HS-5 (cell line): ENCODE measurements at places on chromosomes 6 and 20.

DNA sequence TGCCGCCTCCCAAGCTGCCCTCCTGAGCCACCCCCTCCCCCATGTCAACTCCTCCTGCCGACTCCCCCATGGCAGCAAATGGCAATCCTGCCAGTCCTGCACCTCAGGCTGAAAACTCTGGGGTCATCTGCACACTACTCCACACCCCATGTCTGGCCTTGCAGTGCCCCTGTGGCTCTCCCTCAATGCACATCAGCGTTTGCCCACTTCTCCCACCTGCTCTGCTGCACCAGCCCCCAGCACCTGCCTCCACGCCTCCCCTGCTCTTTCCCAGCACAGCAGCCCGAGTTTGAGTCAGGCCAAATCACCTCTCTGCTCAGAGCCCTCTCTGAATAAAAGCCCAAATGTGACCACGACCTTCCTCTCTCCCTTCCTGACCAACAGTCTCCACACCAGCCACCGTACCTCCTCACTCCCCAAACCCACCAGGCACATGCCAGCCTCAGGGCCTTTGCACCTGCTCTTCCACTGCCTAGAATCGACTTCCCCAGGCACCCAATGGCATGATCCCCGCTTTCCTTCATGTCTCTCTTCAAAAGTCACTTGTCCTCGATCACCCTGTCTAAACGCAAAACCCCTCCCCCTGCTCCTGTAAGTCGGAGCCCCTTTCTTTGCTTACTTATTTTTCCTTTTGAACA, 4.3 kb downstream of the PXDC1 start:
- DNase-seq = no peak

GRCh38 chr6:88290411-88290810, 124.3 kb upstream of the CNR1 start:
- no peak for DNase-seq

DNA sequence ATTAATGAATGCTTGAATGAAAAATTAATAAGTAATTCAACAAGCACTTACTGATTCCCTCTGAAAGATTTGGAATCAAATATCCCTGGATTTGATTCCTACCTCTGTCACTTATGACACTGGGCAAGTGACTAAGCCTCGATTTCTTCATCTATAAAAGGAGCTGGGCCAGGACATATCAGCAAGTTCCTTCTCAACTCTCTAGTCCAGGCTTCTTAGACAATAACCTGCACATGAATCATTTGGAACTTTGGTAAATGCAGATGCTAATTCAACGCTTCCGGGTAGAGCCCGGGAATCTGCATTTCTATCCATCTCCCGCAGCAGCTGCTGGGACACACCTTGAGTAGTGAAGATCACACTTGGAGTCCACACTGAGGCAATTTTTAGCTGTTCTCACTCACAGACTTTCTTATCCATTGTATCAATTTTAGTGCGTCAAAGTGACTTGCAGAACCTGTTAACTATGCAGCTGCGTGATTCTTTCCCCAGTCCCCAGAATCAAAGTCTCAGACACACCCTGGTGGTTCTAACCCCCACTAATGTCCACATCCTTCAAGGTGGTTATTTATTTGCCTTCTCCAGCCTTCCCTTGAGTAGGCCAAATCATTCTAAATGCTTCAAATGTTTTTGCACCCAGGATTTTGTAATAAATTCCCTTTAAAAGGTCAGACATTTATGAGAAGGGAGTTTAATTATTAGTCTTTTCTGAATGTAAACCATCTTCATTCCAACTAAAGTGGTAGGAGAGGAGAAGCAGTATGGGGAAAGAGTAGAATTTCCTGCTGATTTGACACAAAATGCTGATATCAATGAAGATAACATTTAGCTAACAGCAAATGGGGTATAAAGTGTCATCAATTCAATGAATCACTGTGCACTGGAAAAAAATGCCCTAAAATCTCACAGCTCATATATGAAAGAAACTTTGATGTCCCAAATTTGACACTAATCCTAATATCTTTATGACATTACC, 26.0 kb upstream of the CCND3 start:
- DNase-seq = no peak

DNA sequence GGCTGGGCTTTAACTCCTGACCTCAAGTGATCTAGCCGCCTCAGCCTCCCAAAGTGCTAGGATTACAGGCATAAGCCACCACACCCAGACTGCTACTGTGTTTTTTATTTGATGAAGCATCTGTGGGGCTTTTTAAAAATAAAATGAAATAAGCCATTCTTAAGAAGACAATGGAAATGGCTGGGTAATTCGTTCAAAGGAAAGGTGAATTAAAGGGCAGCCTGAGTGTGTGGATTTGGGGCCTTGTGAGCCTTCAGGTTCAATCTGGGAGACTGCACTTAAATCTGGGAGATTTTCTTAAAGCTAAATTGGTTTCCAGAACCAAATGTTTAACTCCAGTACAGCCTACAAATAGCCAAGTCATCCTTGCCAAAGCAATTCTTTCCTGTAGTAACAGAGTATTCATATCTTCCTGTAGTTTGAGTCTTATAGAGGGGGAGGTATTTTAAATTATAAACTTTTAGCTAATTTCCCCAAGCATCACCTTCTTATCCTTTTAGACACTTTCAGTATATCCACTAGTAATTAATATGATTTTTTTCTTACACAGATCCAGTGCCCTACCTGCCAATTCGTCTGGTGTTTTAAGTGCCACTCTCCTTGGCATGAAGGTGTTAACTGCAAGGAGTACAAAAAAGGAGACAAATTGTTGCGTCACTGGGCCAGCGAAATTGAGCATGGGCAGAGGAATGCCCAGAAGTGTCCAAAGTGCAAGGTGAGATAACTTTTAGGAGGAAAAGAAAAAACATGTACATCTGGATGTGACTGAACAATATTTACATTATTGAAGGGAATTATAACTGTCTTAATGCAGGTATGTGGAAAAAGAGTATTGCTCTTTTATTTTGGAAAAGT, 95.4 kb downstream of the RNF217 start:
- no peak for DNase-seq

GRCh38 chr6:19999319-20000191, 162.4 kb downstream of the ID4 start:
- DNase-seq = no peak

GRCh38 chr6:49563006-49563886, 12.8 kb downstream of the C6orf141 start:
- no peak for DNase-seq

- no peak for DNase-seq
Observed at GRCh38 chr6:122809001-122809400, 19.9 kb downstream of the SMPDL3A start.

GRCh38 chr6:46935687-46936086, 13.9 kb upstream of the ADGRF5 start:
- no peak for DNase-seq

GRCh38 chr20:31560746-31561598, 44.1 kb upstream of the ID1 start:
- peak; percentile 99 for DNase-seq

GRCh38 chr6:134676307-134677281, 273.3 kb downstream of the ALDH8A1 start:
- DNase-seq = no peak

- DNase-seq = no peak
Observed at GRCh38 chr6:121498481-121499276, 63.2 kb downstream of the GJA1 start.

DNA sequence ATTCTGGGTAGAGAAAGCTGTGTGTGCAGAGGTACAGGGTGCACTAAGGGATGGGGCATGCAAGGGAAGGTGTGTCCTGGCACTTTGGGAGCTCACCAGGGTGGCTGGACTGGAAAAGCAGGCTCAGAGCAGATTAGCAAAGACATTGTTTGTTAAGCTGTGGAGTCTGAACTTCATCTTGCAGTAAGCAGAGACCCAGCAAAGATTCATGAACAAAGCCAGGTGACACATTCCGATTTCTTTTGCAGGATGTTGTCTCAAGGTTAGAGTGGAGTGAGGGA, 28.8 kb downstream of the DUSP22 start:
- DNase-seq = no peak

- no peak for DNase-seq
Observed at GRCh38 chr20:38485041-38485440, 12.4 kb downstream of the RALGAPB start.

DNA sequence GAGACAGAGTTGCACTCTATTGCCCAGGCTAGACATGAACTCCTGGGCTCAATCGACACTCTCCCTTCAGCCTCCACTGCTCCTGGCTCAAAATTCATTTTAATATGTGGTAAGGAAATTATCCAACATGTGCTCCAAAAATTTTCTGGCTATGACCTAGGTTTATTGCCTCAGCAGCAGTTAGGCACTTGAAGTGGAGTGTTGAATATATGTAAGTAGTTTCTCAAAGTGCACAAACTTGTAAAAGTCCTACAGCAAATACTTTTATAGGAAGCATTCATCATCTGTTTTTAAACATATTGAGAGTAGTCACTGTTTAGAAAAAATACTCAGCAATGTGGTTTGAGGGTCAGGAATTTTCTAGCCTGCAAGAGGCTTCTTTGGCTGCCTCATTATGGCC, 13.2 kb downstream of the FILIP1 start:
- DNase-seq = no peak

GRCh38 chr6:96940322-96940721, 15.8 kb downstream of the KLHL32 start:
- DNase-seq = no peak

GRCh38 chr20:59141818-59142581, 21.6 kb upstream of the ZNF831 start:
- no peak for DNase-seq

- no peak for DNase-seq
Observed at GRCh38 chr6:13290335-13290734, 38.0 kb downstream of the TBC1D7 start.

DNA sequence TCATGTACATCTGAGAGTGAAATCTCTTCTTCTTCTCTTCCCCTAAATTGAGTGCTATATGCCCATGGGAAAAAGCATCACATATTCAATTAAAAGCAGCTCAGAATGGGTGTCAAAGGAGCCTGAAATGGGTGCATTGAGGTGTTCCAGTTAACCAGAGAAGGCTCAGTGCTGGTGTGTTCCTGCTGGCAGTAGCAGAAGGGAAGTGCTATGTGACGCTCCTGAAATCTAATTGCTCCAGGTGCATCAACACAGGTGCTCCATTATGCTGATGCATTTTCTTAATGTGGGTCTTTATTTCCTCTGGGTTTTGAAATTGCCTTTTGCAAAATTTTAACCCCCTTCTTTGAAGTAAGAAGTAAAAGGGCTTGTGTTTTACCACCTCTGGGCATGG, 17.9 kb downstream of the SLC22A2 start:
- no peak for DNase-seq

DNA sequence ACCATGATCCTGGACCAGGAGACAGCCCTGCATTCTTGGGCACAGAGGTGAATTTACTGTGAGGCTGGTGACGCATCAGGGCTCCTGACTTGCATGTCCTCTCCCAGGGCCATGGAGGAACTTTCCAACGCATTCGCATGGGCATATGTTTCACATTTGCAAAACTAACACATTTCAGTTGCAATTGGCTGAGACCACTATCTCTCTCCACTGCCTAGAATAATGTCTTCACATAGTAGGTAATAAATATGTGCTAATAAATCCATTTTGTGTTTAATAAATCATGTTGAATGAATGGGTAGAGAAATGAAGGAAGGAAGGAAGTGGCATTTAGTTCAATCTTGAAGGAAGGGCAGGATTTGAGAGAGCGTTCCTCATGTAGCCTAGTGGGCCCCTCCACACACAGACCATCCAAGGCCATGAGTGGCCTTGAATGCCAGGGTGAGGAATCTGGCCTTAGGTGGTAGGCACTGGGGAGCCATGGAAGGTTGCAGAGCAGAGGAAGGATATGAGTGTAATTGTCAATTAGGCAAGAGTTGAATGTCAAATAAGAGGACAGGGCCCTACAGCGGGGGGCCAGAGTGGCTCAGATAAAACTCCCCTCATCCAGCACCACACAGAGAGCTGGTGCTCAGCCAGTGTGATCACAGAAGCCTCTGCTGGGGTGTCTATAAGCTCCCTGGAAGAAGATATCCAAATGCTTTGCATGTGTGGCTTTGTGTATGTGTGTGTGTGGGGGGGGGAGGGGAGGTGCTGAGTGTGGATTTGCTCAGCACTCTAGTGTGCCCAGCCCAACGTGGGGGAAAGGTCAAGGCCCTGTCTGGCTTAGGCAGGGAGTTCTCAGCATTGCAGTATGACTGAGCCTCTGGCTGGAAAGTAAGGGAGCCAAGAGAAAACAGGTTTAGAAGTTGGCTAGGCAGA, 30.9 kb upstream of the CCN5 start:
- no peak for DNase-seq

- DNase-seq = no peak
Observed at GRCh38 chr20:55258559-55258958, 746.8 kb downstream of the CBLN4 start.

DNA sequence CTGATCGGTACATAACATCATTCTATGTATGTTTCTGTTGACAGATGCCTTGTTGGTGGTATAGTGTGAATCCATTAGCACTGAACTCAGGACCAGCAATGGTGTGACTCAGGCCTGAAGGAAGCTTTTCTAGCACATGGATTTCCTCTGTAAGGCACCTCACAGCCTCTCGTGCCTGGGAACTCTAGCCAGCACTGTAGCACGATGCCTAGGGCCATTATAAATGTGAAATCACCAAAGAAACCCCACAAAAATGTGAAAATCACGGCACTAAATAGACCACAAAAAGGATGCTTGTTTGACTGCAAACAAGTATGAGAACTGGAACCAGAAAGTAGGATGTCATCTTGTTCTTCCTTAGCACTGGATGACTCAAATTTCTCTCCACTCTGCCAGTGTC, 63.7 kb upstream of the NKX2-2 start:
- no peak for DNase-seq

DNA sequence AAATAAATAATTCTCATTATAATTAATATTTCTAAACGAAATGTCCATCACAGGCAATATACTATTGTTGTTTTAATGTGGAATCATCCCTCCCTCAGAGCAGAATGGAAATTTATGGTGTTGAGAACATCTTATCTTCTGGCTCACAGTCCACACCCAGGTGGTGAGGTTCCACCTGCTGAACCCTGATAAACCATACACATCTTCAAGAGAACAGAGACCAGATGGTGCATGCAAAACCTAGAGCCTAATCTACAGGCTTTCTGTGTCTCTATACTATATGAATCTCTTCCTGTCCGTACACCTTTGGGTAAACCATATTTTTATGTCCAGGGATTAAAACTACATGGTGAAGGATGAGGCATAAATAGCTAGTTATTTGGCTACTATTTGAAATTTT, 52.3 kb upstream of the UFL1 start:
- DNase-seq = no peak

DNA sequence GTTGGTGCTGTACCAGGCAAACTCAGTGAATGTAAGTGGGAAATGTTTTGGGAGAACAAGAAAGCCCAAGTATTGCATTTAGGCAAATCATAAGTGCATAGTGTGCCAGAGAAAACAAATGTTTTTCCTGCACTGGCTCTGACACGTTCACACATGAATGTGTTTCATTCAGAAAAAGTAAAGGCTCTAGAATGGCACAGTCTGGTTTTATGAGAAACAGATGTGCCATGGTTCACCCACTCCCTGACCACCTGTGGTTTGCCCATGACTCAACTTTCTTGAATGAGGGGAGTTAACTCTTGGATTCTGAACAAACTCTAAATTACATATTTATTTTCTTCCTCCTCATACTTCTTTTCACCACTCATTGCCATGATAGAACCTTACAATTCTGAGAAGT, 126.9 kb downstream of the KCNQ5 start:
- peak; percentile 92 for DNase-seq
